ENCODE measurements at places on chromosomes 6 and 20.

- peak; percentile 91 for DNase-seq
These were observed 175.5 kb upstream of the FOXQ1 start for GRCh38 chr6:1136415-1136774.

DNA sequence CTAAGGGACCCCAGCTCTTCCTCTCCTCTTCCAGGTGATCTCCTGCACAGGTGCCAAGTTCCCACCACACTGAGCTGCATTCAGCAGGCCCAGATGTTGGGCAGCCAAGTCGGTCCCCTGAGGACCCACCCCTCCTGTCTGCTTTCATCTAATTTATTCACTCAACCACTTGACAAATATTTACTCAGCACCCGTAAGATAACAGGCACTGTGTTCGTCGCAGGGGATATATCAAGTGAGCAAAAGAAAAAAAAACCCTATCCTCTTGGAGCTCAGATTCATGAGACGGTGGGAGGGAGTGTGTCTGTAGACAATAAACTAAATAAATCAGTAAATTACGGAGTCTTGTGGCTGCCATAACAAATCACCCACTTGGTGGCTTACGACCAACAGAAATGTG lies 143.6 kb downstream of the MRPL14 start:
- DNase-seq, result no peak

- peak; percentile 78 for DNase-seq
These were observed 32.4 kb upstream of the PBOV1 start for GRCh38 chr6:138250513-138251247.

DNA sequence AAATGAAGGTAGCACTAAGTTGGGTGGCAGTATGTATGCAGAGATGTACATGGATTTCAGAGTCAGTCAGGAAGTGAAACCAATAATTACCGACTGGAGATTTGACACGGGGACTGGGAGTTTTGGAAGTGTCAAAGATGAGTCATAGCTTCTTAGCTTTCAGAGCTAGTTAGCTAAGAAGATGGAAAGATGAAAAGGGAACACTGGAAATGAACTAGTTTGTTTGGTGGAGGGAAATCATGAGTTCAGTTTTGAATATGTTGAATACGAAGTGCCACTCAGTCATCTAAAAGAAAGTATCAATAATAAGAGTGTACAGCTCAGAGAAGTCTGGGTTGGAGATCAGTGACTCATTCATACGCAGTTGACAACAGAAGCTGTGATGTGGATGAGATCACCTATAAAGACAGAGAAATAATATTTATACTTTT lies 7.5 kb downstream of the ESF1 start:
- no peak for DNase-seq

- no peak for DNase-seq
These were observed 26.0 kb upstream of the RSPO3 start for GRCh38 chr6:127092466-127092865.

DNA sequence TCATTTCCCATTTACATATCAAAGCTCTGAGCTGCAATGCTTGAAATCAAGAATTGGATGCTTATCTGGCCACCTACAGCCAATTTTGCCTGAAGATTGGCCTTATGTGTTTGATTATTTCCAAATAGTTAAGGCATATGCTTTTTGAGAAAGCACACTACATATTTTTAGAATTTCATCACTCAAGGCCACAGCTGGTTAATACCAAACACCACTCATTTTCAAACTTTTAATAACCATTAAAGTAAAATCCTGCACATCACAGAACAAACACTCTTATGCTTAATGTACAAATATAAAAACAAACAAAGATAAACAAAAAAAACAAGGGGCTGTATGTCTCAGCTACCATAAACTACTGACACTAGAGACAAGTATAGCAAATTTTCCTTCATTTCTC lies 96.9 kb upstream of the HMGCLL1 start:
- DNase-seq, result no peak

- DNase-seq, result no peak
These were observed 312.3 kb upstream of the SUPT3H start for GRCh38 chr6:45689926-45690615.

GRCh38 chr6:151284012-151284411 lies 44.2 kb downstream of the AKAP12 start:
- DNase-seq, result no peak

- DNase-seq, result no peak
These were observed 97.5 kb downstream of the ERMARD start for GRCh38 chr6:169848946-169849345.

GRCh38 chr6:40521496-40521895 lies 65.7 kb downstream of the LRFN2 start:
- DNase-seq, result no peak

GRCh38 chr6:36865835-36866234 lies 8.8 kb downstream of the PPIL1 start:
- DNase-seq, result no peak

- peak; percentile 92 for DNase-seq
These were observed 12.4 kb downstream of the FRS3 start for GRCh38 chr6:41767112-41767833.

- DNase-seq, result no peak
These were observed 5.2 kb downstream of the SDC4 start for GRCh38 chr20:45342855-45343531.

- no peak for DNase-seq
These were observed 74.6 kb upstream of the BHLHE23 start for GRCh38 chr20:63081351-63081750.

- no peak for DNase-seq
These were observed 864 bp upstream of the ARFGEF2 start for GRCh38 chr20:48920527-48921167.

DNA sequence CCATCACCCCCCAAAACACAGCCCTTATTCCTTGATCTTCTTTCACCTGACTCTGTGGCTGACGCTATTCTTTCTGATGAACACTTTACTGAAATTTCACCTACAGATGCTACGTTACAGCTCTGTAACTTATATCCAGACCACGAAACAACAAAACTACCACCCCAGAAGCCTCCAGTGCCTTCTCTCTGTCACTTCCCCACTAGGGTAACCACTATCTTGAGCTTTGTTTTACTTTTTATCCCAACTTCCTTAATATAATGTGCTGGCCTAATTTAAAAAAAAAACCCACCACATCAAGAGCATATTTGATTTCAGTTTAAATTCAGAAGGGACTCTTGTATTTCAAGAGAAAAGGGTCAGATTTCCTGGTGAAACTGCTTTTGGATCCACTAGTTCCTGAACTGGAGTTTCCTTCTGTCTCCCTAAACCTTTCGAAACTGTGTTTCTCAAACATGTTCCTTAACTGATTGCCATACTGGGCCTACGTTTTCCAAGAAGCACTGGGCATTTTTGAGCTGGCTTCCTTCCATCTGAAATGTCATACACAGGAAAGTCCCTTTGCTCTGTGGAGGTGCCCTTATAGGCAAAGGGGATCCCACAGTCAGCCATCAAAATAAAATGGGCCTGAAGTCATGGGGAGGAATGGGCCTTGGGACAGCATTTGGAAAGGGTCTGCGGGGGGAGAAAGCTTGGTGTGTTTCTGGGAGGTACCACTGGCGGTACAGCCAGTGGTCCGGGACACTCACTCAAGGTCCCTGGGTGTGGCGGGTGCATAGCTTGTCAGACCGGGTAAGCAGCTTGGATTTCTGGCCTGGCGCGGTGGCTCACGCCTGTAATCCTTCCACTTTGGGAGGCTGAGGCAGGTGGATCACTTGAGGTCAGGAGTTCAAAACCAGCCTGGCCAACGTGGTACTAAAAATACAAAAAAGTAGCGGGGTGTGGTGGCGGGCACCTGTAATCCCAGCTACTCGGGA lies 25.8 kb upstream of the RTF2 start:
- no peak for DNase-seq

GRCh38 chr6:53326372-53327016 lies 22.3 kb downstream of the ELOVL5 start:
- peak; percentile 95 for DNase-seq

- DNase-seq, result peak; percentile 41
These were observed at the start of gene EYA2 for GRCh38 chr20:46894579-46894958. EYA2 (plus strand) TSS chr20:46894843; CDS start chr20:46990011, 95,168 bp downstream.

DNA sequence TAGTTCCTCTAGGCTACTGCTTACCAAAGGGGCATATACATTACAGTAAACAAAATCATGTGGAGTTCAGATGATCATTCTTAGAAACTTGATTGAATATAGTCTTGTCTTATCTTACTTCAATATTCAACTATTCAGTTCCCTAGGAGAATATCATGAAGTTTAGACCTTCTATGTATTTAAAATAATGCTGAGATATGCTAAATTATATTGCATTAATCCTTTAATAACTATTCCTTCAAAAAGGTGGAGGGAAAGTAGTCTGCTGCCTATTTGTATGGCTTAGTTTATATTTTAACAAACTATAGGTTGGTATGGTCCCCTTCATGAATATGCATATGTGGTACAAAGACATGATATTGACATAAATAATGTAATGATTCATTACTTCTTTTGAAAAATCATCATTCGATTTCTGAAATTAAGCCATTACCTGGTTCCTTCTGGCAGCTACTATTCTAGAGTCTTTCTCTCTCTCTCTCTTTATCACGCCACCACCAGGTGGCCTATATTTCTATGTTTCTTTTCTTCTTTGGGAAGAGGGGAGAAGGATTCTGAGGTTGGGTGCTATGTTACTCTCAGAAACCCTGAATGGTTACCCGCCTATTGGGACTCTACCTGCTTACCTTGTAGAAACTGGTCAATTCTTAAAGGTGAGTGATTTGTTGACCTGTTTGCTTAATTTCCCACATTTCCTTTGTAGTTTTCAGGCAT lies 855.8 kb downstream of the HACE1 start:
- no peak for DNase-seq

DNA sequence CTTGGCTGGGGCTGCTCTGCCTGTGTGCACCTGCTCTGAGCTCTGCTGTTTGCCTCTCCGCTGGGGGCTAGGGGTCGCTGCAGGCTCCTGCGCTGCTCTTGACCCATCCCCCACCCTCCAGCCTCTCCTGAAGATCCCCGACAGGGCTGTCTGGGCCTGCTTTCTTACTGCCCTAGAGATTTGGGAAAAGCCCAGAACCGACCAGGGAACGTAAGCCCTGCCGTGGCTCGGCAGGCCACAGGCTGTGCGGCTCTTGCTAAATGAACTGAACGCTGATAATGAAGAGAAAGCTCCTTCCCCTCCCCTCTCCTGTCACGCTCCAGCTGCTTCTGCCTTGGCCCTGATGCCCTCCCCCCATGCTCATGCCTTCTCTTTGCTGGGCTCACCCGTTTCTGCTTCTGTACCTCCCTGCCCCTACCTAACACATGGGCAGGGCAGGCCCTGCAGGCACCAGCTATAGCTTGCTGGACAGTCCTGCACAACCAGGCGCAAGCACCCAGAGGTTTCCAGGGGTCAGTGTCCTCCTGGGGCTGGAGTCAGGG lies 32.0 kb upstream of the PCMTD2 start:
- no peak for DNase-seq

DNA sequence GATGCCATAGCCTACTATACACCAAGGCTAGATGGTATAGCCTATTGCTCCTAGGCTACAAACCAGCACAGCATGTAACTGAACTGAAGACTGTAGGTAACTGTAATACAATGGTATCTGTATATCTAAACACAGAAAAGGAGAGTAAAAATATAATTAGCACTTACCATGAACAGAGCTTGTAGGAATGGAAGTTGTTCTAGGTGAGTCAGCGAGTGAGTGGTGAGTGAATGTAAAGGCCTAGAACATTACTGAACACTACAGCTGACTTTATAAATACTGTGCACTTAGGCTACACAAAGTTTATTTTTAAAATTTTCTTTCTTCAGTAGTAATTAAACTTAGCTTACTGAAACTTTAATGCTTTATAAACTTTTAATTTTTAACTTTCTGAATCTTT lies 129.5 kb downstream of the BTBD9 start:
- DNase-seq, result no peak

- no peak for DNase-seq
These were observed 307 bp downstream of the RANBP9 start for GRCh38 chr6:13711324-13711732.

DNA sequence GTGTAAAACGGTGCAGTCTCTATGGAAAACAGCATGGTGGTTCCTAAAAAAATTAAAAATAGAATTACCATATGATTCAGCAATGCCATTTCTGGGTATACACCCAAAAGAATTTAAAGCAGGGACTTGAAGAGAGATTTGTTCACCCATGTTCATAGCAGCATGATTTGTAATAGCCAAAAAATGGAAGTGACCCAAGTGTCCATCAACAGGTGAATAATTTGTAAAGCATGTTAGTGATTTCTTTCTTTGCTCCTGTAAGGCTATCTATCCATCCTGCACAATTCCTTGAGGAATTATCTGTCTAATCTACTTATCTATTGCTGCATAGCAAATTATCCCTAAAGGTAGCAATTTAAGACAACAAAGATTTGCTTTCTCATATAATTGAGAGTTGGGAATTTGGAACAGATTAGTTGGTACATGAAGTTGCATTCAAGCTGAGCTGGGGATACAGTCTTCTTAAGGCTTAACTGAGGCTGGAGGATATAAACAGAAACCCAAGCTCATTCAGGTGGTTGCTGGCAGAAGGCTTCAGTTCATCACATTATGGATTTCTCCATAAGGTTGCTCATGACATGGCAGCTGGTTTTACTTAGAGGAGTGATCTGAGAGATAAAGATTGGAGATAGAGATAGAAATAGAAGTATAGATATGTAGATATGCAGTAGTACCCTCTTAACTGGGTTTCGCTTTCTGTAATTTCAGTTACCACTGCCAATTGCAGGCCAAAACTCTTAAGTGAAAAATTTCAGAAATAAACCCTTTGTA lies 62.0 kb downstream of the IL22RA2 start:
- no peak for DNase-seq

- no peak for DNase-seq
These were observed 15.0 kb upstream of the TGM6 start for GRCh38 chr20:2365666-2366065.

DNA sequence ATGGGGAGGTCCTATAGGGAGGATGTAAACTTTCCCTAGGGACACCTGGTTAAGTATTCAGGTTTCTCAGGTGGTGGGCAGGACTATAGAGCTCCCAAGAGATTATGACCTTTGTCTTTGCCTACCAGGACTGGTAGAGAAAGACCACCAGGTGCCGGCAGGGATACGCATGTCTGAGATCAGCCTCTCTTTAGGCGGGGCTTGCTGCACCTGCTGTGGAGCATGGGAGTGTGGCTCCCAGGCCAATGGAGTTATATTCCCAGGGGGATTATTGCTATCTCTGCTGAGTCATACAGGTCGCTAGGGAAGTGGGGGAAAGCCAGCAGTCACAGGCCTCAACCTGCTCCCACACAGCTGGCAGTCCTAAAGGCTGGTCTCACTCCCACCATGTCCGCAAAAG lies 280.5 kb upstream of the MMS22L start:
- DNase-seq, result no peak

DNA sequence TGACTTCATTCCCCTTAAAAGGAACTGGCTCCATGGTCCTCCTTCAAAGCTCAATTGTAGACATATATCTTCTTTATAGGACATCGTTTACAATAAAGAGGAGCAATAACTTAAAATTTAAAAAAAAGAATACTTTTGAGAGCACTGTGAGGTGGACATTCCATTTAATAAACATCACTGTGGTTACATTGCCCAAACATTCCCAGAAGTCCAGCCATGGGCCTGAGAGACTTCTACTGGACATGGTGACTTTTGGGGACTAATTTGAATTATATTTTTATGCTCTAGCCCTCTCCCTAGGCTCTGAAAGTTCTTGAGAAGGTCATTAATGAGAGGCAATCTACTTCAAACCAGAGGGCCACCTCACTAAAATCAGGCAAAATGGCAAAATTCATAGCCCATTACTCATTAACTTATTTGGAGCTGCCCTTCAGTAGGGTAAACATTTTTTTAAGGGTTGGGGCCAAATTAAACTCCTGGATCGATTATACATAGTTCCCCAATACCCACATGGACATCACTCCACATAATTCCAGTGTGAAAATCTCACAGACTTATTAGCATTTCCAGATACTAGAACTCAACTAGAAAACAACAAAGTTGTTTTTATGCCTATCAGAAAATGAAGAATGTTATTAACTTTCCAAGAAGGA lies 17.1 kb downstream of the ISM1 start:
- peak; percentile 48 for DNase-seq

- DNase-seq, result no peak
These were observed 28.4 kb downstream of the LHFPL5 start for GRCh38 chr6:35833536-35833935.

Measured in AG08395 (cell line).